ENCODE measurements at places on chromosomes 5 and 9. TPM values are rescaled to one million over a fixed set of nuclear protein-coding genes. Genes with fewer than 3 reads are reported as not detected.

Gene TCERG1
- 97.3 TPM for total RNA-seq

Gene SLC34A1
- total RNA-seq: not detected

Gene PHYHD1
- 25.8 TPM for total RNA-seq

Gene ANKRD34B
- 0.80 TPM for total RNA-seq

Gene NIM1K
- total RNA-seq: 23.1 TPM

Gene SIL1
- 33.4 TPM for total RNA-seq

Gene SVEP1
- total RNA-seq: 4.4 TPM

Gene TAF1L
- total RNA-seq: 0.15 TPM

Gene GKAP1
- total RNA-seq: 16.5 TPM

Gene ARL14EPL
- not detected for total RNA-seq

Gene IL3
- not detected for total RNA-seq

Gene LRRTM2
- total RNA-seq: 75.9 TPM

Gene CWC27
- total RNA-seq: 31.8 TPM

Gene SHC3
- 109 TPM for total RNA-seq

Gene AIF1L
- total RNA-seq: 46.4 TPM

Gene DPH7
- 54.7 TPM for total RNA-seq
